CD4-positive, alpha-beta T cell treated with Interleukin-12 subunit alpha and Interleukin-12 subunit beta, for 1 hour (primary cell): ENCODE measurements at places on chromosomes 13 and 19.

DNA sequence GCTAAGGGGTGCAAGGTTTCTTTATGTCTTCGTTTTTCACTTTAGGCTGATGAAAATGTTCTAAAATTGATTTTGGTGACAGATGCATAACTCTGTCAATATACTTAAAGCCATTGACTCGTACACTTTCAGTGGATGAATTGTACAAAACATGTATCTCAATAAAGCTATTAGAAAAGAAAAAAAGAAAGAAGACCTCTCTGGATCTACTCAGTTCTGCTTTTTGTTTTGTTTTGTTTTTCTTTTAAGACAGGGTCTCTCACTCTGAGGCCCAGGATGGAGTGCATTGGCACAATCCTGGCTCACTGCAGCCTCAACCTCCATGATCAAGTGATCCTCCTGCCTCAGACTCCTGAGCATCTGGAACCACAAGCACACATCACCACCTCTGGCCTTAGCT lies 3.5 kb downstream of the SIGLEC5 start:
- no peak for DNase-seq

DNA sequence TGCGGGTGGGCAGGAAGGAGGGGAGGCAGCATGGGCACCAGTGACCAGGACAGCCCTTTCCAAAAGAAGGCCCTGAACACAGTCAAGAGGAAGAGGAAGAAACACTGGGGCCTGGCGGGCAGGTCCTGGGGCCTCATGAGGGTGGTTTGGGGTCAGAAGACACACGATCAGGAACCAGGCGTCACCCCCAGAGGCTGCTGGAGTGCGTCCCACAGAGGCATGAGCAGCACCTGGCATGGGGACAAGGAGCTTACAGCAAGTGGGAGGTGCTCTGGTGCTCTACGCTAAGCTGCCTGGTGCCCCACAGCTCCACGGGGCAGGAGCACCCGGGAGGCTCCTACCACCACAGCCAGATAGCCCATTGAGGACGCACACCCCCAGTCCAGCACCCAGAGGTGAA lies 20.0 kb downstream of the ELL start:
- no peak for DNase-seq

GRCh38 chr13:27919659-27919933 lies 204 bp upstream of the PDX1 start:
- no peak for DNase-seq

DNA sequence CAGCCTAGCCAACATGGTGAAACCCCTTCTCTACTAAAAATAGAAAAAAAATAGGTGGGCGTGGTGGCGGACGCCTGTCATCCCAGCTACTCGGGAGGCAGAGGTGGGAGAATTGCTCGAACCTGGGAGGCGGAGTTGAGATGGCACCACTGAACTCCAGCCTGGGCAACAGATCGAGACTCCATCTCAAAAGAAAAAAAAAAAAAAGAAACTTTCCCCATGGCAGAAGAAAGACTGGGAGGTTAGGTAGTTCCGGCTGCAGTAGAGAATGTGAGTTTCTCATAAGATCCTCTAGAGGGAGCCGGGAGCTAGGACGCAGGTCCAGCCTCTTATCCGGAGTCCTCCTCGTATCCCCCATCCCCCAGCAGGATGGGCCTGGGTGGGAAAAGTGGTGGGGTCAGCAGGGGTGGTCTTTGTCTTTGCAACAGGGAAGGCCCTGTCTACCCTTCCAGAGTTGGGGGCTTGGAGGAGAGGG lies 13.2 kb upstream of the CREB3L3 start:
- DNase-seq = peak; percentile 52

DNA sequence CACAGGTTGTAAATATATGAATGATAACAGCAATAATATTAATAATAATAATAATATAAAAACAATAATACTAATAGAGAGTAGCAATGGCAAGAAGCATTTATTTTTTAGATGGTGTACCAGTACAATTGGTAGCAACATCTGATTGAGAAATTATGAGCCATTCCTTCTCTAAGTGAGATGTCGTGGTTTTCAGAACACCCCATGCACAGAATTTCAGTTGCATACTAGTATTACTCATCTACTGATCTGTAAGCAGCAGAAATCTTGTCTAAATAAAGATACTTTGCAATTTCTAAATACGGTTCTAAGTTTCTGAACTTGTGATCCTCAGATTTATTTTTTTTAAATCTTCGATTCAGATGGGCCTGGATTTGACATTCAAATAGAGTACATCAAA lies 788.0 kb upstream of the ATXN8OS start:
- no peak for DNase-seq

GRCh38 chr13:91904597-91904996 lies 506.2 kb downstream of the GPC5 start:
- DNase-seq = no peak

DNA sequence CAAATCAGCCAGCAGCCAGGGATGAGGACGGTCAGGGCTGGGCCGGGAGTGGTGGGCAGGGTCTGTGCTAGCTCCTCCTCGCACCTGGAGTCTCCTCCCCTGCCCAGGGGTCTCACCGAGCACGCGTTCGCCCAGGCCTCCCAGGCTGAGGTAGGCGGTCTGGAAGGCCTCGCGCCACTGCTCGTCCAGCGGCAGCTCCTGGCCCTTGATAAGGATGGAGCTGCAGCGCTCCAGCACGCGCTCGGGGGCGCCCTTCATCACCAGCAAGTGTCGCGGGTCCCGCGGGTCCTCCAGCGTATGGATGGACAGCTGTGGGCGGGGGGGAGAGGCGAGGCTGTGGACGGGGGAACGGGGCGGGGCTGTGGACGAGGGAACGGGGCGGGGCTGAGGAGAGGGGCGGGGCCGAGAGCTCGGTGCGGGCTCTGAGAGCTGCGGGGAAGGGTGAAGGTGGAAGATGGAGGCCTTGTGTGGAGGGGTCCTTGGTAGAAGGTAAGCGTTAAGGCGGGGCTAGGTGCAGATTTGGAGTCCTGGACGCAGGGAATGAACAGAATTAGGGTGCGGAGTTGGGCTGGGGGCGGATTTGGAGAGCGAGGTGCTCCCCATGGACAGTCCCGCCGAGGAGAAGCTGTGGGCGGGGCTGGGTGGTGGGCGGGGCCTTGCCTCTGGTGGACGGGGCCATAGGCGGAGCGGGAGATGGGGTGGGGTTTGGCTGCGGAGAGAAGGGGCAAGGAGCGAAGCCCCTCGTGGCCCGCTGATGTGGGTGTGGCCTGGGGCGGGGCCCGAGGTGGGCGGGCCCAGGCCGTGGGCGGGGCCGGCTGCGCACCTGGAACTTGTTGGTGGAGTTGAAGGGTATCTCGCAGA lies 5.7 kb downstream of the ATP4A start:
- DNase-seq = peak; percentile 59

DNA sequence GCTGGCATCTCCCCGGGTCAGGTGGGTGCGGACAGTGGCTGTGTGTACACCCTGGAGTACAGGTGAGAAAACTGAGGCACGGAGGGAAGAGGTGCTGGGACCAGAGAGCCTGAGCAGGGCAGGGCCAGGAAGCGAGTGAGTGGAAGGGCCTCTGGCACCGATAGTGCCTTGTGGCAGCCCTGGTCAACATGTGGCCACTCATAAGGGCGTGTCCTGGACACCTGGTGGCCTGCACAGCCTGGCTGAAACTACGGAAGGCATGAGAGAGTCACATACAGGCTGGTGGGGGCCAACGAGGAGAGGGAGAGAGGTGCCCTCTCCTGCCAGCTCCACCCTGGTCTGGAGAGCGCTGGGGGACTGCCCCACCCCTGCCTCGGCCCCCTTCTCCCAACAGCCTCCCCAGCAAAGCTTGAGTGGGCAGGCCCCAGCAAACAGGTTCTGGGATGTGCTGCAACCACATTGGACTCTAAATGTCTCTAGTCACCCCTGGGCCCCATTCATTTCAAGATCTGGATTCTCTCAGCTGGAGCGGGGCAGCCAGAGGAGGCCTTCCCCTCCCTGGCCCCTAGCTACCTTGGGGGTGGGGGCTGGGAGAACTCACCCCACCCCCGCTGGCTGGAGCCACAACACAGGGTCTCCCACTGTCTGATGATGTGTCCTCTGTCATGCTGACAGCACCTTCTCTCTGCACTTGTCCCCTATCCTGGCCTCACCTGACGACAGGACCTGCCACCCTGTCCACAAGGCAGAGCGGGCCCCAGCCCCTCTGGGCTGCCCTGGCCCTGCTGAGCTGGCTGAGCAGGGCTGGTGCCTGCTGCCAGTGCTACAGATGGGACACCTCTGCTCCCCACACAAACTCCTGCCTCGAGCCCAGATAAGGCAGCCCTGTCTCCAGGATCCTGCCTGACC lies 5.8 kb downstream of the CBARP start:
- DNase-seq = no peak

DNA sequence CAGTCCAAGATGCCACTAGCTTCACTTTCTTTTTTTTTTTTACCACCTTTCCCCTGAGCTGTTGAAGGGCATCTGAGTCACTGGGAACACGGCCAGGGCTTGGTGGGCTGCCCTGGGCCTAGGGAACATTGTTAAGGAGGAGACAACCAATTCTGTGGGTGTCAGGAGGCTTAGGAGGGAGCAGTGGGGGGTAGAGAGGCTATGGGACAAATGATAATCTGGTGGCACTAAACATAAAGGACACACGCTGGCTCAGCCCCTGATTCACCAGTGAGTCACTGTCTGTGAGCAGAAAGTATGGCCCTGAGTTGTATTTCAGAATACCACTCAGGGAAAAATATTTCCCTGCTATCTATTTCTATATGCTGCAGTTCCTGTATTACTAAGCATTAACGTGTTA lies 207.8 kb downstream of the DCLK1 start:
- no peak for DNase-seq

GRCh38 chr13:81058211-81058915 lies 717.4 kb upstream of the SPRY2 start:
- DNase-seq = no peak

GRCh38 chr19:14089662-14090508 lies 666 bp downstream of the SAMD1 start:
- peak; percentile 53 for DNase-seq

- DNase-seq = no peak
Observed at GRCh38 chr19:4183967-4184717, 1.7 kb downstream of the ANKRD24 start.

DNA sequence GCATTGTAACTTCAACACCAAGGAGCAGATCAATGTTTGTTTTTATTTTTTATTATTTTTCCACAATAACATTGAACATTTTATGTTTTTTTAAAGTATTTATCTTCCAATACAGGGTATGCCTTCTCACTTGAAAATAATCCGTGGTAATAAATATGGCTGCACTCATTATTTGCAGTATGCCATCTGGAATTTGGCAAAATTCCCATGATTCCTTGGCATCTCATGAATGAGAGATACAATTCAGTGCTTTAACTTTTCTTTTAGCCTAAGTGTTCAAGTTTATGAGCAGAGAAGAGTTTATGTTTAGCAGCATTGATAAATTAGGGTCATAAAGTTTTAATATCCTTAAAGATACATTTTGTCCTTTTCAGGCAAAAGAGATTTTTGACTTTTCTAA lies 1109.6 kb upstream of the ATXN8OS start:
- no peak for DNase-seq

- no peak for DNase-seq
Observed at GRCh38 chr19:13961826-13962698, 9.8 kb downstream of the DCAF15 start.

GRCh38 chr19:6539514-6539913 lies 8.7 kb downstream of the TNFSF9 start:
- no peak for DNase-seq

GRCh38 chr13:75636436-75637180 lies 478 bp downstream of the LMO7 start:
- peak; percentile 27 for DNase-seq

DNA sequence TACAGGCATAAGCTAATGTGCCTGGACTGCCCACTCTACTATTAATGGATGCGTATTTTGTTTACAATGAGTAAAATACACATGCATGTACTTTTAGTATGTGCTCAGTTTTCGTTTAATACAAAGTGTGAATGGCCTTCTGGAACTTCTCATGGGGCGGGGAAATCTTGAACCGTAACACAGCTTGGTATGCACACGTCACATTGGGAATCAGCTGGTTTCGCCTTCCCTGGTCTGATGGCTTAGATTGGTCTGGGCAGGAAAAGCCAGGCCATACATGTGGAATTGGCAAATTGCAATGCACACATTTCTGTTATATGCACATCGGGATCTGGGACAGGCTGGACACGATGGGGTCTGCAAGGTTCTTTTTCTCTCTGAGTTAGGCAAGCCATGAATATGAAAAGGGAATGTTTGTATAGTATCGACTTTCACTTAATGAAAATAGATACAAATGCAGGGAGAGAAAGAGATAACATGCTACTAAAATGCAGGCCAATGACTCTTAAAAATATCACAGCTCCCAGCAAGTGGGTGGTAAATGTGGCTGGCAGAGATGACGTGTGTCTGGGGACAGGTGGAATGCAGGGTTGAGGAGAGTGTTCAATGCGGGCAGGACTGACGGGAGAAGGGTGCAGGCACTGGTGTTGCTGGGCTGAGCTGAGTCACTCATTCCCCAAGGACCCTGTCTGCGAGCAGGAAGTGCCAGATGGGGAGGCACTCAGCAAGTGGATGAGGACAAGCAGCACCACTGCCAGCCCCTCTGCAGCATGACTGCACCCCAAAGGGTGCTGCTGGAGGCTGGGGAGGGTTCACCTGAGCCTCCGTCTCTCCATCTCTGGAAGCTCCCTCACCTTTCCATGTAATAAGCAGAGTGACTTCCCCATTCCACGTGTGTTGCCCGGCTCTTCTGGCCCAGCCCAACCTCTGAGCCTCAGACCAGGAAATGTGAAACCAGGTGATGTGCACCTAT lies 204.0 kb upstream of the GPR12 start:
- DNase-seq = no peak

GRCh38 chr13:38872693-38873092 lies 117.9 kb downstream of the STOML3 start:
- peak; percentile 20 for DNase-seq
